ENCODE measurements at places on chromosomes 11 and 22.

GRCh38 chr11:116548256-116548655 is 224.5 kb downstream of the BUD13 start:
- DNase-seq: no peak

- no peak for DNase-seq
These were observed 15.7 kb downstream of the GLB1L2 start for GRCh38 chr11:134347441-134347840.

DNA sequence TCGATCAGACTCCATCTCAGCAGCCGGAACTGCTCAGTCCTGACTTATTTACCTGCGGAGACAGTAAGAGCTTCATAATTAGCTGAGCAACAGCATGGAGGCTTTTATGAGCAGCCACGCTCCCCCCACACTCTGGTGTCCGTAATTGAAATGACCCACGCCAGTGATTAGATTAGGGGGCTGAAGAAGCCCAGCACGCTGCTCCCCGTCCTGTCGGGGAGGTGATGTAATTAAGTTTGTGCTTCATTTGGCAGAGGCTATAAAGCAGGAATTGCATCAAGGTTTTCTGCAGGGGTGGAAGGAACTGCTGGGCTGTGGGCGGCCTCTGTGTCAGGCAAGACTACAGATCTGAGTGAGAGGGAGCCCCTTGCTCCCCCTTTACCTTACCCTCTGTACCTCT is 22.8 kb upstream of the HTR3A start:
- DNase-seq: no peak

GRCh38 chr11:96318399-96318798 is 24.6 kb downstream of the MAML2 start:
- no peak for DNase-seq

DNA sequence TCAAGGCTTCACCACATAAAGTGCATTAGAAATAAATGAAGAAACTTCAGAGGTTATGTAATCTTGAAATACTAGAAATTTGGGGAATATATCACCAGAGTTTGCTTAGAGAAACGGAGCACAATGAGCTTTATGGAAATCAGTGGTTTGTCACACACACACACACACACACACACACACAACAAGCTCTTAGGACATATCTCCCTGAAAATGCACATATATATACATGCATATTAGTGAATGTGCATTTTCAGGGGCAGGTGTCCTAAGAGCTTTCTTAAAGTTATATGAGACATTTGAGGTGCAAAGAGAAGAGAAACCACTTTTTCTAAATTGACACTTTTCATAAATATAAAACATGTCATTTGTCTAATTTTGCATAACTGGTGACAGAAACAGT is 93.7 kb upstream of the CARD18 start:
- DNase-seq: no peak

DNA sequence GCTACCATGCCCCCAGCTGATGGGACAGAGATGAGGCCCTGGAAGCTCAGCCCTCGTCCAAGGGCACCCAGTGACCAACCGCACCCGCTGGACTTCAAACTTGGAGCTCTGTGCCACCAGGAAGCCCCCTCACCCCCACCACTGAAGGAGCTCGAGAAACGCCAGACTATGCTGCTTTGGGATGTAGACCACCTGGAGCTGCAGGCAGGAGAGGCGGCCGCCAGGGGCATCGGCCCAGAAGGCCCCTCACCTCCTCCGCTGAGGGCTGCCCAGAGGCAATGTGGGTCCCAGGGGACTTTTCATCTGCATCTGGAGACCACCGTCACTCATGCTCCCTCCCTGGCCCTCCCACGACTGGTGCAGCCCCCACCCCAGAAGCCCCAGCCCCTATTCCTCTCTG is 28.3 kb downstream of the CDKN1C start:
- no peak for DNase-seq

DNA sequence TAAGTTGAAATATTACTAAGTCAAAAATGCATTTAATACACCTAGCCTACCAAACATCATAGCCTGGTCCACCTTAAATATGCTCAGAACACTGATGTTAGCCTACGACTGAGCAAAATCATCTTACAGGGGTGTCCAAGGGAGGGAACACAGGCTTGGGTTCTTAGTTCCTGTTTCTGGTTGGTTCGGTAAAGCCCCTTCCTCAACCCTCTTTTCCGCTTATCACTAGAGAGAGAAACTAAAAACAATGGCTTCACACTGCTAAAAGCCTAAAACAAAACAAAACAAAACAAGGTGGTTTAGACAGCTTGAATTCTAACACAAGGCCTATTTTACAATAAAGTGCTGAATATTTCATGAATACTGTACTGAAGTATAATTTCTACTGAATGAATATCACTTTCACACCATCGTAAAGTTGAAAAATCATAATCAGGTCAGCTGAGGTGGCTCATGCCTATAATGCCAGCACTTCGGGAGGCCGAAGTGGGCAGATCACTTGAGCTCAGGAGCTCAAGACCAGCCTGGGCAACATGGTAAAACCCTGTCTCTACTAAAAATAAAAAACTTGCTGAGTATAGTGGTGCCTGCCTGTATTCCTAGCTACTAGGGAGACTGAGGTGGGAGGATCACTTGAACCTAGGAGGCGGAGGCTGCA is 118.0 kb downstream of the SIK3 start:
- no peak for DNase-seq

GRCh38 chr11:128532572-128533091 is 54.7 kb downstream of the ETS1 start:
- no peak for DNase-seq
